ENCODE measurements at places on chromosomes 4 and X.
A peak's percentile ranks its signal among the peaks of the same experiment; 100 is the strongest.

GRCh38 chrX:16524316-16524715 is 125.6 kb upstream of the S100G start:
- no peak for DNase-seq

GRCh38 chrX:147565237-147565636 is 346.5 kb upstream of the FMR1 start:
- peak; percentile 0 for DNase-seq

DNA sequence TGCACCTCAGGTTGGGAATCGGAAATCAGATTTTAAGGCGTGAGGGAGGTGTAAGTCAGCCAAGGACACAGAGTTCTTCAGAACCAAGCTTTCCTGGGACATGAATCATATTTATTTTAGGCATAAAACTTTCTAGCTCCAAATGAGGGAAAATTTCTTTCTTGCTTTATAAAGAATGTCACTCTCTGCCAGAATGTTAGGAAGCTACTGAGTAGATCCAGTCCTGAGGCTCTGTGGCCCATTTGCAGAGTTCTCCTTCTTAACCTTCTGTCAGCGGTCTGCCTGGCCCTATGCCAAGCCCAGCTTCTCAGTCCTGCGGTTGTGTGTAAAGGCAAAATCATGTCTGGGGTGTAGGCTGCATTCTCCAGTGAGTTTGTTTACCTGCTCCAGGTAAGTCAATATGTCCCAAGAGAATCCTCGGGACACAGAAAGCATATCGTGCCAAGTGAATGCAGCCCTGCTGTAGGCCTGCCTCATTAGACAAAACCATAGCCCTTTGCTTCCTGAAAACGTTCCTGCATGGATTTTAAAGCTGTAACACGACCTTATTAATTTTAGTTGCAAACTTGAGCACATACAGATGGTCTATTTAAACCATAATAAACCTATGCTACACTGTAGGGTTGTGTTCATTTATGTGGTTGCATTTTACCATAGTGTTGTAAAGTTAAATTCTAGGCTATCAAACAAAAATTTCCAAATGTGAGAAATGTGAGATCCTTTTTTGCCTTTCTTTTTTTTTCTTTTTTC is 29.2 kb upstream of the CCNI start:
- DNase-seq: peak; percentile 62

GRCh38 chr4:129355031-129355430 is 259.1 kb downstream of the C4orf33 start:
- DNase-seq: peak; percentile 33

- DNase-seq: no peak
Observed at GRCh38 chr4:120466429-120466828, 399.8 kb upstream of the MAD2L1 start.

DNA sequence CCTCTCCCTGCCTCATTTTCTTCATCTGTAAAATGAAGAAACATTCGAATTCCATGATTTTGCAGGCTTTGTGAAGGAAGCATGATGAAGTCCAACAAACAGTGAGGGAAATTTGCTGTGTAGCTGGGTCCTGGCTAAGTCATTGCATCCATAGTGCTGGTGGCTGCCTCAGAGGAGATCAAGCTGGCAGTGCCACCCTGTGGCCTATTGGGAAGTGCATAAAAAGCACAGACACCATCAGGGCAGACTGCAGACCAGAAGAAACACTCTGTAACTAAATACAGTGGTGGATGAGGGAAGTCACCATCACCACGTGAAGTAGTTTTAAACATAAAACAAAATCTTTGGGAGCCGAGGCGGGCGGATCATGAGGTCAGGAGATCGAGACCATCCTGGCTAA is 40.7 kb upstream of the DDX3X start:
- DNase-seq: no peak

- no peak for DNase-seq
Observed at GRCh38 chr4:531721-532565, 32.9 kb downstream of the PIGG start.

DNA sequence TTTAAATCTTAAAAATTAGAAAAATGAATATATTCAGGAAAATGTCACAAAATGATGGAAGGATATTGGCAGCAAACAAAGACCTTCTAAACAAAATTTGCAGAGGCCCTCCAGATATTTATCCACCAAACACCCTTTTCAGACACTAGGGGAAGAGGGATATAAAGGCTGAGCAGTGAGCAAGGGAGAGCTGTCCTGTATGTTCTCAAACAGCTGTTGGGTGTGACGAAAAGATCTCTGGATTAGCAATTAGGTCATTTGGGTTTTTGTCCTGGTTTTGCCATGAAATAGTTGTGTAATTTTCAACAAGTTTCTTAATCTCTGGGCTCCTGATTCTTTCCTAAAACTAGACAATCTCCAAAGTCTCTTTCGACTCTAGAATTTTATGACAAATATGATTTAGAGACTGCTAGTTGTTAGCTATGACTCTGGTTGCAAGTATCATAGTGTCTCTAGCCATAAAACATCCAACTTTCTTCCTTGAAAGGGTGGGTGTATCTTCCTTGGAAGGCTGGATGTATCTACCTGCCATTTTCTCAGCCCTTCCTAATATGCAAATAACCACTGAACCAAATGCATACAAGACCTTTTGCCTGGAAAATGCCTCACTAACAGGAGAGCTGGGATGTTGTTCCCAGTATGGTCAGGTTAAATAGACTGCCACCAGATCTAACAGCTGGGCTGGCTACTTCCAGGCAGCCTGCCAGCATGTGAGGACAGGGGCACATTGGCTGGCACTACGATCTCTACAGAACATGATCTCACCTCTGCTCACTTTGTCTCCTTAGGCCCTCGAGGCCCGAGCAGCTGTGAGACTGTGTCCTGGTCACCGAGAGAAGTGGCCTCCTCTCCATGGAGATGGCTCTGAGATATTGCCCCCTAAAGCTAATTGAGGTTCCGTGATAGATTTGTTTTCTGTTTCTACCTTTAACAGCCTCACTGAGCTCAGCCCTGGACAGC is 225.5 kb upstream of the JADE1 start:
- DNase-seq: no peak

DNA sequence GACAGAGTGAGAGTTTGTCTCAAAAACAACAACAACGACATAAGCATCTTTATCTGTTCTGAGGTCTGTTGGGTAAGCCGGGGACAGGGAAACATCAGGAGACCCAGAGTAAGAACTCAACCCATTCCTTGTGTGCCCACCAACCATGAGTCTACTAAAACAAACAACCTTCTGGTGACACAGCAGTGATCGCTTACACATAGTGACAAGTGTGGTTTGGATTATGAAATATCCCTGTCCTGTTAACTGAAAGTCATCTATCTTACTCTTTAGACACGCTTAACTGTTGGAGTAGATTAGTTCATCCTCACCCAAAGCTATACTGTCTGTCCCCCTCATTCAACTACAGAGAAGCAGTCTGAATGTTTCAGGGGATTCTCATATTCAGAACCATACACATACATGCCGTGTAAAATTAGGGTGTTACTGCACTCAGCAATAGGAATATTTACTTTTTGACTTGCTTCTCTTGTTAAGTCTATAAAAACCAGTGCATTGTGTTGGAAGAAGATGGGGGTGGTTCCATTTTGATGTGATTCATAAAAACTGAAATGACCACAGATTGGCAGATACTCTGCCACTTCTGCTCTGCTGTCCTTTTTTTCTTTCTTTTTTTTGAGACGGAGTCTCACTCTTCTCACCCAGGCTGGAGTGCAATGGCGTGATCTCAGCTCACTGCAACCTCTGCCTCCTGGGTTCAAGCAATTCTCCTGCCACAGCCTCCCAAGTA is 27.4 kb downstream of the PHKA2 start:
- no peak for DNase-seq

DNA sequence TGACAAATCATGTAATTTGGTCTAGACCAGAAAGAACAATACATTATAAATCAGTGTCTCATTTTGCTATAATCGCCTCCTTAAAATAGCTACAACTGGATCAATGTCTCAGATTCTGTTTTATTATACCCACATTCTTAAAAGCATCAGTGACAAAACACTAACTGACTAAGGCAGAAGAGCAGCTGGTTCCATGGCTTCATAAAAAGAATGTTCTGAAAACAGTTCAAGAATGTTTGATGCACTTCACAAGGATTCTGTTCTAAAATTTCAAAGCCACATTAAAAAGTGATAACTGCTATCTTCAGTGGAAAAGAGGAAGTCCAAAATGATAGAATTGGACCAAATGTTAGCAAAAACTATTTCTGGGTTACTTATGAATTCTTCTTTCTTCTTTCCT is 69.8 kb downstream of the COL25A1 start:
- DNase-seq: no peak

GRCh38 chrX:119573840-119574393 is 446 bp upstream of the UBE2A start:
- DNase-seq: peak; percentile 8

- no peak for DNase-seq
Observed at GRCh38 chr4:12186526-12186925, 757.8 kb upstream of the HS3ST1 start.

DNA sequence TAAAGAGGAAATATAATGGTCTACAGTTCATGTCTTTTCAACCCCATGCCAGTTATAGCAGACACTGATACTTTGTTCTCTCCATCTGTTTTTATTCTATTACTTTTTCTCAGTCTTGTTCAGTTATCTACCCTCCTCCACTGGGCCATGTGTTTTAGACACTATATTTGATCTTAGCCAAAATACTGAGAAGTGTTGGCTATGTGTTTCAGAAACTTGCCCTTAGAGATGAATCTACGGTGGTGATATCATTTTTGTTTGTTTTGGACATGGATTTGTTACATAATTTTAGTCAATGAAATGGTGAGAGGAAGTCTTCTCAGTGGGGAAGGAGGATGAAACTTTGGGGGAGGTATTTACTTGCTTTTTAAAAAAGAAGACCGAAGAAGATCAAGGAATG is 211.5 kb upstream of the DDX53 start:
- no peak for DNase-seq

- DNase-seq: no peak
Observed at GRCh38 chrX:66672106-66672505, 33.2 kb upstream of the EDA2R start.

- DNase-seq: no peak
Observed at GRCh38 chrX:10783451-10783995, 163.1 kb upstream of the MID1 start.

DNA sequence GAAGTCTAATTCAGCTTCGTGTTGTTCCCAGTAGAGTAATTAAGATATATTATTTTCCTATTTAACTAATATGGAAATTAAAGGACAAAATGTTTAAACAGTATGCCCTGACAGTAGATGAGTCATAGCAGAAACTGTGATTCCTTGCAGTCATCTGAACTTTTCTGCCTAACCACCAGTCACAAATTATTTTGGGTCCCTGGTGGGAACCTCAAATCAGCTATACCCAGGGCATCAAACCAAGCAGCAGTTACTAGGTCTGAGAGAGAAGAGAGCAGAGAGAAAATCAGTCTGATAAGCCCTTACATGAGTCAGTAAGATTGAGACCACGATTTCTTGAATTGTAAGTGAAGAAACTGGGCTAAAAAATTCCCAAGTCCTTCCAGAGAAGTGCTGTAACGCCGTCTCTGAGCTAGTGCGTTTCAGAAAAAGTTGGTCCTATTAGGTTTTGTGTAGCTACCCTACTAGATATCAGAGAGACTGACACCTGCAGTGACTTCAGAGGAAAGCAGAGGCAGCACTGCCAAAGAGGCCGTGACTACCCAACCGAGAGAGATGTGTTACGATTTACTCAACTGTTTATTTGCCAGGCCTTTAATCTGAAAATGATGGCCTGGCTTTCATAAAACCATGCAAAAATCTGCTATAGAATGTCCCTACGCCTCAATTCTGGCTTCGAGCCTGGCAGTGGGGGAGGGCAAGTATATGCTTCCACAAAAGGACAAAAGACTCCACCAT is 21.7 kb upstream of the GPM6A start:
- DNase-seq: no peak

DNA sequence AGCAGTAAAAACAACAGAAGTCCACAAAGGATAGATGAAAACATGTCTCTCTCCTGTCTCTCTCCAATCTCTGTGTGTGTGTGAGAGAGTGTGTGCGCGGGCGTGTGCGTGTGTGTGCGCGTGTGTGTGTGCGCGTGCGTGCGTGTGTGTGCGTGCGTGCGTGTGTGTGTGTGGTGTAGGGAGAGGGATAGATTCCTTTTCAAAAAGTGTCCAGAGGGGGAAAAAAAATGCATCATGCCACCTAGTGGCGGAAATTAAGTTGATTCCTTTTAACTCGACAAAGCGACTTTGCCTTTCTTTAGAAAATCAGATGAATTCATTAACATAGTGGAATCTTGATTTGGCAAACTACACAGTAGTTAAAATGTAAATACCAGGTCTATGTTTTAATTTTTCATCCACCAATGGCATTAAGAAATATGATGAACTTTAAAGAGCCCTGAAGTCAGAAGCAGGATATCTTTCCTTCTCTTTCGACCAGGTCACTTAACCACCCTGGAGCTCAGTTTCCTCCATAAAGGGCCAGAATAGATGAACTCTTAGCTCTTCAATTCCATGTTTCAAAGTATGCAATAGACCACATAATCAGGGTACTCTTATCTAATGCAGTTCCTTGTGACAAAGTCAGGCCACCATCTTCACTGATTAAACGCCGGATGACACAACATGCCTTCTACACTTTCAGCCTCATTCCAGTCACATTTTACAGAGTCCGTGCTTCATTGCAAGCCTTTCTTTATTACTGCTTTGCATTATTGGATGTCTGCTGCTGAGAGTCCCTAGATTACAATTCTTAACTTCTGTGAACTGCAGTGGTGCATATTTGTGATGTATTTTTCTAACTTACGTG is 162.8 kb downstream of the FBXO8 start:
- peak; percentile 81 for DNase-seq
